ENCODE measurements at places on chromosomes 6 and 20.

DNA sequence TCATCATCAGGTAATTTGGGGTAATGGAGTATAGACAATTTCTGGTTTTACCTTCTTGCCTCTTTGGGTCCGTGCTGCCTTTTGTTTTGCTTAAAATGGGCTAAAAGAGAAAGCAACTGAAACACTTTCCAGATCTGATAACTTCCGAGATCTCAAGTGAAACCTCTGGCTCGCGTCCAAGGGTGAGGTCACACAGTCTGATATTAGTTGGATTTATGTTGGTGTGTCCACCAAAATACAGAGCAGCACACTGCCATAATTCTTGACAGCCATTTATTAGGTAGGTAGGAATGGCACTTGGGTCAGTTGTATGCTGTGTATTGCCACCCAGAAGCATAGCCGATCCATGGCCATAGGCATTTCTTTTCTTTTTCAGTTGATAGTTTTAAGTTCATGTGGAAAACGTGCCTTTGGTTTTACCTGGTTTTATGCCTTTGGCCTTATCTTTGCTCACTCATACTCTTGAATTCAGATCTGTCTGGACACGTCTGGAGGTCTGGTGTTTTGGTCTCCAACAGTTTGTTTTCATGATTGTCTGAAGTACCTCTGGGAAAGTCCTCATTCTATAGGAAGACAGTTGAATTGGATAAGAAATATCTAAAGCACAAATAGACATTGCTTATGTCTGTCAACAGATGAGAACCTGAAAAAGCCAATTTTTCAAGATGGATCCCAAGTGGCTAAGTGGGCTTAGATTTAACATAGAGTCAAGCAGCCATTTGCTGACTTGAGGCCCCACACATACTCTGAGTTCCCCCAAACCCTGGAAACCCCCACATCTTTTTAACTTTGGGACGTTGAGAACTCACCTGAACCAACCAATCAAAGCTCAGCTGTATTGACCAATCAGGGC is 320.8 kb downstream of the SOX4 start:
- DNase-seq, result no peak

DNA sequence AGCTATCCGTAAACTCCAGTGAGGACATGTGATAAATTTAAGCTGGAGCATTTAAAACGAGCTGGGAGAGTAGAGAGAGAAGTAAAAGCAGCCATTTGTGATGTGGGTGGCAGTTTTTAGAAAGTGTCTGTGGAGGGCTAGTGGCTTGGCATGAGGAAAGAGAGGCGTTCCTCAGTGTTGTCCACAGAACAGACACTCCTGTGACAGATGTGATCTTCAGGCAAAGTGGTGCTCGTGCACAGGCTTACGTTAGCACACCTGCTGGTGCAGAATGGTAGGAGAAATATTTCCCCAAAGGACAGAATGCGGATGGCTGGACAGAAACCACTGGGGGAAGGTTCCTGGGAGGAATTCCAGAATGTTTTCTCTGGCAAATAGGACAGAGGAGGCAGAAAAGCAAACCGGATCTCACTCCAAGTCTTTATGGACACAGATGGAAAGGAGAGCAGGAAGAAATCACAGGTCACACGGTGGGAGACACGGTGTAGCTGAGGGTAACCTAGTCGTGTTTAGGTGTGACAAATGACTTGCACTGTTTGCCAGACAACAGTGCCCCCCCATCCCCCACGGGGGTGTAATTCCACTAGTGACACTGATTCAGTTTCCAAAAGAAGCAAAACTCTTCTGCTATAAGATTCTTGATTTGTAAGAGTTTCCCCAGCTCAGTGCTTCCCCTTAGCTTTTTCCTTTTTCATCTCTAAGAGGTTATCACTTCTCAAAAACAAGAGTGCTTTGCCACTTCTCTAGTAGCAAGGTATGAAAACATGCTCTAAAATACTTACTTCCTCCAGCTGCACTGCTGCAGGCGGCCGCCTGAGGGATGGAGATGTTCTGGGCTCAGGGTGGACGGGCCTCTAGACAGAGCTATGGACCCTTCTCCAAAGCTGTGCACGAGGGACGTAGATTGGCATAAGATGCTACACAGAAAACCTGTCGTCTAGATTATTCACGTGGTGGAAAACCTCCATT is 293.2 kb downstream of the QKI start:
- DNase-seq, result no peak

GRCh38 chr6:82616386-82617028 is 252.9 kb downstream of the TPBG start:
- DNase-seq, result no peak

GRCh38 chr20:47741669-47742608 is 43.3 kb downstream of the SULF2 start:
- no peak for DNase-seq

- no peak for DNase-seq
These were observed 127.4 kb downstream of the C6orf118 start for GRCh38 chr6:165181951-165182414.
